ENCODE measurements at places on chromosomes 13 and 19.

DNA sequence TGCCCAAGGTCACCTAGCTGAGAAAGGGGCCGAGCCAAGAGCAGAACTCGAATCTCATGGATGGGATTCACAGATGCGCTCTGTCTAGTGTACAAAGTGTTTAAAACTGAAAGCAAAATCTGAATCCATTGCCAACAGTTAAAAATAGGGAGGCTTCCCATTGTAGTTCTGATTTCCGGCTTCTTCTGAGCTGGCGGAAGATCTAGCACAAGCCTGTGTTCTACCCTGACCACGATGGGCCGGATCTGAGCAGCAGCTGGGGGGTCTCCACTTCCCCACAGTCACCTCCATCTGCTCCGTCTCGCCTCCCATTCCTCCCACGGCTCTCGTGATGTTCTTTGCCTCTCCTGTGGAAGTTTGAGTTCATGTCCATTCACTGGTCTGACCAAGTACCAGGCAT, 2.4 kb downstream of the CACNG8 start:
- DNase-seq: no peak

DNA sequence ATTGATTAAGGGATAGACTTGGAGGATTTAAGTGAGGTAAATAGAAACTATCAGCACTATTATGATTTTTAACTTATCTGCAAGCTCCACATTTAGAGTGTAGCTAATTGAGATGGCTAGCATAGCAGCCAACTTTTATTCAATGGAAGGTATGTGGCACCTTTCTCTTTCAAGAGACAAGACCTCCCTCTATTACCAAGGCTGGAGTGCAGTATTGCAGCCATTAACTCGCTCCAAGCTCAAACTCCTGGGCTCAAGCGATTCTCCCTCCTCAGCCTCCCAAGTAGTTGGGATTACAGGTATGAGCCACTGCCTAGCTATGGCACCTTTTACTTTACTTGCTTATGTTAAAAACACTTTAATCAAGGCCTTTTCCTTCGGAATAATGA, 8.2 kb downstream of the TPT1 start:
- DNase-seq: no peak

DNA sequence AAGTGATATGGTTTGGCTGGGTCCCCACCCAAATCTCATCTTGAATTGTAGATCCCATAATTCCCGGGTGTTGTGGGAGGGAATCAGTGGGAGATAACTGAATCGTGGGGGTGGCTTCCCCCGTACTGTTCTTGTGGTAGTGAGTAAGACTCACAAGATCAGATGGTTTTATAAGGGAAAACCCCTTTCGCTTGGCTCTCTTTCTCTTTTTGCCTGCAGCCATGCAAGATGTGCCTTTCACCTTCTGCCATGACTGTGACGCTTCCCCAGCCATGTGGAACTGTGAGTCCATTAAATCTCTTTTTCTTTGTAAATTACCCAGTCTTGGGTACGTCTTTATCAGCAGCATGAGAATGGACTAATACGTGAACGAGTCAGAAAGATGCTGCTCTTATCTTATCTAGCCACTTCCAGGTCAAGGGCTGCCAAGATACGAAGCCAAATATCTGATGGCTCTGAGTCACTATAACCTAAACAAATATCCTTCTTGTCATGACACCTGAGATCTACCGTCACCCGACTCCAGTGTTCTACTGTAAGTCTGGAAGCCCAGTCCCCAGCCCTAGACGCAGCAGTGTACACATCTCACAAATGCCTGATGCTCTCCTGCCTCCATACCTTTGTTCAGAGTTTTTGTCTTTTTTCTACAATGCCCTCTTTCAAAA, 45.9 kb downstream of the SLC15A1 start:
- no peak for DNase-seq

DNA sequence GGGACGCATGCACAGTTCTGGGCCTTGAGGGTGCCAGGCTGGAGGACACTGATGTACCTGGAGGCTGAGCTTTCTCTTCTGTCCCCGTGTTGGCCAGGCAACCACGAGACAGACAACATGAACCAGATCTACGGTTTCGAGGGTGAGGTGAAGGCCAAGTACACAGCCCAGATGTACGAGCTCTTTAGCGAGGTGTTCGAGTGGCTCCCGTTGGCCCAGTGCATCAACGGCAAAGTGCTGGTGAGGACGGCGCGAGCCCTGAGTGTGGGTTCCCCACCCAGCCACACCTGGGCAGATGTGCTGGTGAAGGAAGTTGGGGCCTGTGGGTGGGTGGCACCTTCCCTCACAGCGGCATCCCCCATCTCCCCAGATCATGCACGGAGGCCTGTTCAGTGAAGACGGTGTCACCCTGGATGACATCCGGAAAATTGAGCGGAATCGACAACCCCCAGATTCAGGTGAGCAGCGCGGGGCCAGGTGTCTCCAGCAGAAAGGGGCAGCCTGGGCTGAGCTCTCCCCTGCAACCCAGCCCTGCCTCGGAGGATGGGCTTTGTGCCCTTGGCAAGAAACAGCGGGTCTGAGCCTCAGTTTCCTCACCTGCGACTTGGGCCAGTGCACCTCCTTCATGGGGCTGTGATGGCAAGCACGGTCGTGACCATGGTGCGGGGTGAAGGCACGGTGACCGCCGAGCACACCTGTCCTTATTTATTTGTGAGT, 26.2 kb downstream of the CCDC8 start:
- DNase-seq: no peak

DNA sequence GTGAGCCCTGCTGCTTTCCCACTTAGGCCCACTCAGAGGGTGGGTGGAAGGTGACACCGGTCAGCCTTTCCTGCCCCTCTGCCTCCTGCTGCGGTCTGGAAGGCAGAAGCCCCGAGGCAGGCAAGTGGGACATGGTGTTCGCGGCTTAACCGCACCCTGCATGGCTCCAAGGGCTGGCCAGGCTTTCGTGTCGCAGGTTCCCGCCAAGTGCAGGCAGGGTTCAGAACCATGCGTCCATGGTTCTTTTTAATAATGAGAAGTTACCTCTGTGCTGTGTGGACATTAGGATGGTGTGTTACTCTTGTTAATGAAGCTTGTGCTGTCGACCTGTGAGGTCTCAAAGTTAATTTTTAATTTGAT, 986 bp downstream of the DGKH start:
- no peak for DNase-seq

- DNase-seq: no peak
Measured at GRCh38 chr19:37361994-37362393, 8.9 kb upstream of the ZNF527 start.

DNA sequence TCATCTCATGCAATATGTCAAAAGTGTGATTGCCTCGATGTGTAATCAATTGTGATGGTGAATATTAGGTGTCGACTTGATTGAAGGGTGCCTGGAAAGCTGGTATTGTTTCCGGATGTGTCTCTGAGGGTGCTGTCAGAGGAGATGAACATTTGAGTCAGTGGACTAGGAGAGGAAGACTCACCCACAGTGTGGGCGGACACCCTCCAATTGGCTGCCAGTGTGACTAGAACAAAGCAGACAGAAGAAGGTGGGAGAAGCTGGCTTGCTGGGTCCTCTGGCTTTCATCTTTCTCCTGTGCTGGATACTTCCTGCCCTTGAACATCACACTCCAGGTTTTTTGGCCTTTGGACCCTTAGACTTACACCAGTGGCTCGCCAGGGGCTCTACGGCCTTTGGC, 15.5 kb upstream of the CABP5 start:
- DNase-seq: no peak

GRCh38 chr13:50309882-50310594, 294.8 kb downstream of the KCNRG start:
- no peak for DNase-seq

DNA sequence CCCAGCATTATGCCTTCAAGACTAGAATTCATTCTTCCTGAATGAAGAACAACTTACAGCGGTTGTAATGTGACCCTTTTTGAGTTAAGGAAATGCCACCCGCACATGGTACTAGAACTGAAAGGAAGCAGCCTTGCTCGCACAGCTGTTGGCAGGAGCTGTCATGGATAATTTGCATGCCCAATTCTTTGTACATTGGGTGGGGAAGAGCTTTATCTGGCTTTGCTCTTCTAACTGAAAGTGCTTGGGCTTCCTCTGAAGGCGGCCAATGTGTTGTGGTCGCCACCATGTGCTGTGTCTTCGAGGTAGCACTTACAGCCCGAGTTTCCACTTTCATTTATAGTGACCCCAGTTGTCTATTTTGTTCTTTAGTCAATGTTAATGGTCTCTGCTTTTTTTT, 3.4 kb downstream of the CCNE1 start:
- DNase-seq: no peak

- no peak for DNase-seq
Measured at GRCh38 chr13:38566519-38566918, 120.4 kb upstream of the FREM2 start.

DNA sequence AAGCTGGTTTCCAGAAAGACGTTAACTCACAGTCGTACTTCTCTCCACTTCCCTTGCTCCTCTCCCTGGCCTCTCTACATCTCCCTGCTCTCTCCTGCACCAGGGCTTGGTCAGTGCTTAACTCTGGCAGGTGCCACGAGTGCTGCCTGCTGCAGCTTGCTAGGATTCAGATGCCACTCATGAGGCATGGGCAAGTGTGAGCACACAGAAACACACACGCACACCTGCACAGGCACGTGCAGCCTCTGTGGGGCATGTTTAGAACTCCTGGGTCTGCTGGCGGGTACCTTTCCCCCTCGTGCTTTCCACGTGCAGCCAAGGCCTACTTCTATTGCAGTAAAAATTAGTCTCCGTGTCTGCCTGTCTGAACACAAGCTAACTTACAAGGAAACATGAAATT, 31.8 kb downstream of the SOX1 start:
- DNase-seq: no peak

GRCh38 chr13:51687947-51688714, 103.9 kb downstream of the WDFY2 start:
- no peak for DNase-seq

GRCh38 chr13:60727140-60727539, 330.1 kb downstream of the TDRD3 start:
- DNase-seq: no peak

DNA sequence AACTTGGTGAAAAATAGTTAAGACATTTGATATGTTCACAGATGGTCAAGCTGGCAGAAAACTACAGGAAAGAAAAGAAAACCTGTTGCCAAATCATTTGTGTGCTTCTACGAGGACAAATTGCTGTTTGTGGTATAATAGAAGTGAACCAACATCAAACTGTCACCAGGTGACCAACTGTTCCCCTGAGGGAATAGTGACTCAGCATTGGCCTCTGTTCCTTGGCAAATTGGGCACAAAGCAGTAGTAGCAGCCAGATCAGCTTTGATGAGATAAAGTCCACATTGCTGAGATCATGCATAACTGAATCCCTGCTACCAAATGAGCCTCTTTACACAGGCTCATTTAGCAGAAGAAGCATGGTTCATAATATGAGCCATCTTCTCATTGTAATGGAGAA, 103.5 kb downstream of the POSTN start:
- DNase-seq: no peak

DNA sequence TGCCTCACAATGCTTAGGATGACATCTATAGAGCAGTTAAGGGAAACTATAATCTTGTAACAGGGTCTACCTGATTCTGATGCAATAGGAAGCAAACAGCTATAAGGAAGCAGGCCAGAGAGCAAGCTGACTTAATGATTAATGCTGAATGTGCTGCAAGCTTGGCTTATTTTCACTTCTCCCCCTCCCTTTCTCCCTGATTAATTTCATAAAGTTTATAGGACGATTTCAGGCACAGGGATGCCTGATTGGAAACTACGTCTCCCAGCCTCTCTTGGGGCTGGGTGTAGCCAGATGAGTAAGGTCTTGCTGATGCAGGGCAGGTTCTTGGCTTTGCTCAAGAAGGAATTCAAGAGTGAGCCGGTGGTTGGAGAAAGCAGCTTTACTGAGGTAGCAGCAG, 82.8 kb upstream of the MRI1 start:
- no peak for DNase-seq

- no peak for DNase-seq
Measured at GRCh38 chr13:42272804-42273175, 838 bp downstream of the AKAP11 start.

DNA sequence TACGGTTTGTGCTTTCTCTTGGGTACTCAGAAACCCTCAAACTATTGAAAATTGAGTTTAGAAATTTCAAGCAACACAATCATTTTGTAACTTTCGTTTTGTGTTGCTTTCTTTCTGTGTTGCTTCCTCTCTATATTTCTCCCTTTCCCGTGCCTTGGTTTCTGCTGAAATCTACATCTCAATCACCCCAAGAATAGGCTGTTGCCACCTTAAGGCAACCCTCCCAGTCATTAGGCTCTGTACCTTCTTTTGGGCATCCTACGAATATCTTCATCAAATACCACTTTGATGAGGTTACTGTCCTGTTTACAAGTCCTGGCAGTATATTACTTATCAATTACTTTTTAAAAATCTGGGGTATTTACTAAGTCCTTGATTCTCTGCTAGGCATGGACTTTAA, 621.6 kb downstream of the GPC6 start:
- no peak for DNase-seq

Measured in vagina (tissue), 2 donors.